ENCODE measurements at places on chromosomes 1 and 21. TPM values are rescaled to one million over a fixed set of nuclear protein-coding genes. Genes with fewer than 3 reads are reported as not detected.

Gene PYHIN1
- not detected for total RNA-seq

Gene MYOCOS
- total RNA-seq, result not detected

Gene PTPRC
- total RNA-seq, result not detected

Gene PTGER3
- total RNA-seq, result 0.05 TPM

Gene SLC37A1
- total RNA-seq, result 13.6 TPM

Gene LCE2B
- total RNA-seq, result not detected

Gene HUNK
- not detected for total RNA-seq

Gene ADORA3
- total RNA-seq, result 0.53 TPM
